ENCODE measurements at places on chromosomes 11 and 22. TPM values are rescaled to one million over a fixed set of nuclear protein-coding genes. Genes with fewer than 3 reads are reported as not detected.

SLC7A4 gene
- 1.8 TPM for polyA plus RNA-seq

CLCF1 gene
- polyA plus RNA-seq, result 8.0 TPM

- no peak for DNase-seq
Measured at GRCh38 chr11:8684600-8685290, 2.2 kb downstream of the RPL27A start.

DNA sequence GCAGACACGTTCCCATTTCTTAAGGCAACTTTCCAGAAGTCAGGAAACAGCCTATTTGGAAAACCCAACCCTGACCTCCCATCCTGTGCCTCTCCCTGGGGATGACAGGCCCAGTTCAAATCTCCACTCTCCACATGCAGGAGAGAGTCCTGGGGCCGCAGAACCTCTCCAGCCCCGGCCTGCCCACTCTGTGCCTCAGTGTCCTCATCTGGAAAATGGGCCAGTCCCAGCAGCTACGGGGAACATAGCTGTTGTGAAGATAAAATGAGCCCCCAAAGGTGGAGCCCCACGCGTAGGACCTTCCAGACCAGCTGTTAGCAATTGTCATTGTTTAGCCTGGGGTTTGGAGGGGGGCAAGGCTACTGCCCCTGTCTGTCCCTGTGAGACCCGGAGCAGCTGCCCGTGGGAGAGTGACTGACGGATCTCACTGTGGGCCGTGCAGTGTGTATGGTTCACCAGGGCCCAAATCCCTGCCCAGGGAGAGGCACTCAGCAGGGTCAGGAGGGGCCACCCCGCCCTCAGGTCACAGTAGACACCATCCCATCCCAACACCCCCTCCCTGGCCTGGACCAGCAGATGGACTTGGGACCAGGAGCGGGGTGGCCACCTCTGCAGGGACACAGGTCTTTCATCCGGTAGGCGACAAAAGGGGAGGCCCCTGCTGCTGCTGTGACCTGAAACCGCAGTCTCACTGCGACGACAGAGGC is 145.9 kb downstream of the CTTN start:
- DNase-seq, result no peak

CDON gene
- polyA plus RNA-seq, result 29.8 TPM

- no peak for DNase-seq
Measured at GRCh38 chr22:43098356-43098755, 9.2 kb upstream of the TTLL1 start.

GRCh38 chr11:126308271-126308671 is 4.4 kb downstream of the DCPS start:
- no peak for DNase-seq

BTG4 gene
- polyA plus RNA-seq, result not detected

DNA sequence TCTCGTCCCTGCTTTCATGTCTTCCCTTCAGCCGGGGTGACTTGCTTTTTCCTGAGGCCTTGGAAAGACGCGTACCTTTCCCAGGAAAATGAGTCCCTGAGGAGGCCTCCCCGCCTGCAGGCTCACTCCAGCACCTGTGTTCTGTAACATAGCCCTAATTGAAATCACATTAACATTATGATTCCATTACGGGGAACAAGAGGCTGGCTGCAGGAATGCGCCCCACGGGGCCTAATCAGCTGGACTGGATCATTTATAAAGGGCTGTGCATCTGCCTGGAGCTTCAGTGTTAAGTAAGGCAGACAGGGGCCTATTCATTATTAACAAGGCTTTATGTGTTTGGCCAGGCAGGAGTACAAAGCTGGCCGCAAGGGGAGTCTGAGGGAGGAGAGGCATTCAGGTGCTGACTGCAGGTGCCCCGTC is 41.9 kb upstream of the TSPAN18 start:
- DNase-seq, result no peak

OR52H1 gene
- not detected for polyA plus RNA-seq

ENTHD1 gene
- polyA plus RNA-seq, result not detected

CDCA5 gene
- 22.6 TPM for polyA plus RNA-seq

- DNase-seq, result no peak
Measured at GRCh38 chr11:115611343-115611742, 107.1 kb upstream of the CADM1 start.

CD151 gene
- 225 TPM for polyA plus RNA-seq

GRCh38 chr11:94766713-94767206 is 1.4 kb upstream of the AMOTL1 start:
- DNase-seq, result no peak

GRCh38 chr11:47672283-47672730 is 29.9 kb upstream of the MTCH2 start:
- no peak for DNase-seq

- DNase-seq, result no peak
Measured at GRCh38 chr22:19844377-19845053, 10.2 kb downstream of the GNB1L start.

CARD16 gene
- 1.3 TPM for polyA plus RNA-seq

PDGFB gene
- polyA plus RNA-seq, result 14.6 TPM

DNA sequence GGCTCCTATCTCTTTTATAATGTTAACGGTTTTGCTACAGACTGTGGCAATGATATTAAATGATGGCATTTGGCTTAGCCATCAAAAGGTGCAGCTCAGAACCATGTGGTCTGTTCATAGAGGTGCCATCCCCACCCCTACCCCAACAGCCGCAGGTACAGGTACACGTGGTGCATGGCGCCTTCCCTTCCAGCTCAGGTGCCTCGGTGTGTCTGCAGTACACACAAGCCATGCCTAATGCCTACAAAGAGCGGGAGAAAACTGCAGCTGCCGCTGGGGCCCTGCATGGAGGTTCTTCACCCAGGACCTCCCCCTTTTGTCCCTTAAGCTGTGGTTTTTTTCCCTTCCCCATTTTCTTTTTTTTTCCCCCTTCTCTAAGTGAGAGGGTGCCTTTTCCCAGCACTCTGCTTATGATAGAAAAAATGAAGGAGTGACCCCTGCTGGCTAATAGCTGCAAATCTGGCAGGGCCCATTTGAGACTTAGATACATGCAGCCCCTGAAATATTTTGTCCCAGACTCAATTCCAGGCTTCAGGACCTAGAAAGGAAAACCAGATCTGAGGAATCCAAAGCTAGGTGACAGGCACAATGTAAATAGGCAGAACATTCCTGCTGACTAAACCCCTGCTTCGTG is 6.5 kb downstream of the OR52M1 start:
- no peak for DNase-seq

DNA sequence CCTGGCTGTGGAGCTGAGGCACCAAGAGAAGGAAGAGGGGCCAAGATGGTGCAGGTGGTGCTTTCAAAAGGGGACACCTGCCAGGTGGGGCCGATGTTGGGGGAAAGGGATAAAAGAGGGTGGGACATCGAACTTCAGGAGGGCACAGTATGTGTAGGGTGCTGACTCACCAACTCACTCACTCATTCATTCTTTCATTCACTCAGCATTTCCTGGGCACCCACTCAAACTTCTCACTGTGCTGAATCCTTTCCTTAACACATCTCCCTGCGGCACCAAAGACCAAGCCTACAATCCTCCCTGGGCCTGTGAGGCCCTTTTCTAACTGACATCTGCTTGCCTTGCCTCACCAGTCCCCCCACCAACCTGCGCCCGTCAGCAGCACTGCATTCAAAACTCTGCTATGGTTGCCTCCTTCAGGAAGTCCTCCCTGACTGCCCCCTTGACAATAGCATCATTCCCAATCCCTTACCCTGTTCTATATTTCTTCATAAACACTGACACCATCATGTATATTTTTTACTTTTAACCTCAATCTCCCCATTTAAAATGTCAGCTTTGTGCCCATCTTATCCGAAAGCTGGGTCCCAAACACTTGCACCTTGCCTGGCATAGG is 246.6 kb downstream of the MN1 start:
- DNase-seq, result no peak

P4HA3 gene
- polyA plus RNA-seq, result 0.56 TPM

DNA sequence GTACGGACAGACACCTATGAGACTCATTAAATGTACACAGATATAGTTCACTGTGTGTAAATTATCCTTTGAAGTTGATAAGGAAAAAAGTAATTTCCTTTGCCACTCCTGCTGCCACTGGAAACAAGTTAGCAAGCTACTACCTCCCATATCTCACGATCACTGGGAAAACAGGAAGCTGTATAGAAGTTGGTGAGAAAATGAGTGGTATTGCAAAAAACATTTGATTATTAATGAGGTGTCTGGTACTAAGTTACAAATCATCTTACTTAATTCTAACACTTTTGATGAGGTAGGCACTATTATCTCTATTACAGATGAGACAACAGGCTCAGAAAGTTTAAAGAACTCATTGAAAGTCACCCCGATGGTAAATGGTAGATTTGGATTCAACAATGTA is 68.5 kb downstream of the GAB2 start:
- no peak for DNase-seq

DNA sequence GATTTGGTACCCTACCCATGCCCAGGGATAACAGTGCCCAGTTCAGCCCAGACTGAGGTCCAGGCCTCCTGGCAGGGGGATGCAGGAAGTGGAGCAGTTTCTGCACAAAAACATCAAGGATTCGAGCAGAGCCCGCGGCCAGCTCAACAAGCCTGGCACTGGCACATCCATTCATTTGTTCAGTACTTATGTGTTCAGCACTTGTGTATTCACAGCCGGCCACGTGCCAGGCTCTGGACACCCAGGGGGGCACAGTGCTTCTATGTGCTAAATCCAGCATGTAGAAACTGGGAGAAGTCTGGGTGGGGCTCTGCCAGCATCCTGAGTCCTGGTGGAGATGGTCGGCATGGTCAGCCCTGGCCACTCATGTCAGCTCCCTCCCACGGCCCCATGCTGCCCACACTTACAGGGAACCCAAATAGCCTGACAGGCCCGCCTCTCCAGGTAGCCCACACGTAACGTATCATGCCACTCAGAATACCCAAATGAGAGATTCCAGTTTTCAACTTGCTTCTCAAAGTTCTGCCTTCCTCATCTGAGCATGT is 28.5 kb downstream of the LINC01488 start:
- no peak for DNase-seq

DNA sequence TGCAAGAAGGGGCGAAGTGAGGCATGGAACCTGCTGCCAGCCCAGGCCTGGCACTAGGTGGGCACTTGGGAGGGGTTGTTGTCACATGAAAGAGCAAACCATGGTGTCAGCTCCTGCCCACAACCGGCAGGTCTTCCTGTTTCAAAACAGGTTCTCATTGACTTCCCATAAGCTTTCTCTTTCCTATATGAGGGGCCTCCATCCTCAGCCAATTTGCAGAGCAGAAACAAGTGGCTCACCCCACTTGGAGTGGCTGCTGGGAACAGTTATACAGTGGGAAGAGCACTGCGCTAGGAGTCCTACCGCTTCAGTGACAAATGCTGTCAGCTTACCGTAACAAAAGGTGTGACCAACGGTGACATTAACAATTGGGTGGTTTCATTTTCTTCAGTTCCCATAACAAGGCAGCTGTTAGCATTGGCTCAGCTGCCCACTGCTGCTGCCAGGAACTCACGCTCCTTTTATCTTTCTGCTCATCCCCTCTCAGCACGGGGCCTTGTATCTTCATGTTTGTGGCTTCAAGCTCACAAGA is 10.2 kb upstream of the SSTR3 start:
- no peak for DNase-seq

OR2AT4 gene
- polyA plus RNA-seq, result 0.05 TPM

DNA sequence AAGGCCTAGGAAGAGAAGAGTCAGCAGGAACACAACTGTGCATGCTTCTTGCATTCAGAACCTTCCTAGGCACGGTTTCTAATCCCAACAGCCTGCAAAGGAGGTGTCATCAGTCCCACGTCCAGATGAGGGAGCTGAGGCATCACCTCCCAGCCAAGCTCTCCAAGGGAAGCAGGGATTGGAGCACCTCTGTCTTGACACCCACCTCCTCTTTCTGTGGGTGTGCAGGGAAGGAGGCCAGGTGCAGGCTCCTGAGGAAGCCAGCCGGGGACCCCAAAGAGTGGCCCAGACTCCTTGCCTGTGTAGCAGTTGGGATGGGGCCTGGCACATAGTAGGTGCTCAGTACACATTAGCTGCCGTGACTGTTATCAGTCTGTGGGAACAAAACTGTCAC is 2.0 kb downstream of the PNPLA5 start:
- DNase-seq, result no peak

DNA sequence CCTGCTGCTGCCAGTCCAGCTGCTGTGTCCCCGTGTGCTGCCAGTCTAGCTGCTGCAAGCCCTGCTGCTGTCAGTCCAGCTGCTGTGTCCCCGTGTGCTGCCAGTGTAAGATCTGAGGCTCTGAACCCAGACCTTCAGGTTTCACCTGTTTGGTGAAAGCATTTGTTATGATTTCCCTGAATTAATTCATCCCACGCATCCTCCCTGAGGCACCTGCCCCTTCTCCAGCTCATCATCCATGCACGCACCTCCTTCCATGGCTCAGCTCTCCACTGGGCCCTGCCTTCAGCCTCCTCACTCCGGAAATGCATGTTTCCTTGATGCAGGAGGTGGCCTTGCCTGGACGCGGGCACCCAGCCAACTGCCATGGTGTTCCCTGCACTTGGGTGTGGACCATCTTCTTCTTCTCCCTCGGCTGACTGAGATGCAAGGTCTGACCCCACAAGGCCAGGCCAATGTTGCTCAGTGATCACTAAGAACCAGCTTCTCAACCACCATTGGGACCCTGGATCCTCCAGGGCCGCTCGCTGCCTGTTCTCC is 788 bp downstream of the KRTAP5-10 start:
- DNase-seq, result no peak

HPX gene
- polyA plus RNA-seq, result 6.4 TPM

TBX10 gene
- not detected for polyA plus RNA-seq

GRCh38 chr11:61551634-61552033 is 29.2 kb downstream of the SYT7 start:
- DNase-seq, result no peak

GRCh38 chr11:90476442-90477007 is 253.7 kb upstream of the CHORDC1 start:
- DNase-seq, result peak; percentile 20

GRCh38 chr11:82747471-82747870 is 13.8 kb upstream of the FAM181B start:
- DNase-seq, result no peak

GRCh38 chr11:22069844-22070243 is 123.0 kb upstream of the ANO5 start:
- DNase-seq, result no peak

OR10A2 gene
- polyA plus RNA-seq, result not detected

TRIM49 gene
- polyA plus RNA-seq, result not detected

DNA sequence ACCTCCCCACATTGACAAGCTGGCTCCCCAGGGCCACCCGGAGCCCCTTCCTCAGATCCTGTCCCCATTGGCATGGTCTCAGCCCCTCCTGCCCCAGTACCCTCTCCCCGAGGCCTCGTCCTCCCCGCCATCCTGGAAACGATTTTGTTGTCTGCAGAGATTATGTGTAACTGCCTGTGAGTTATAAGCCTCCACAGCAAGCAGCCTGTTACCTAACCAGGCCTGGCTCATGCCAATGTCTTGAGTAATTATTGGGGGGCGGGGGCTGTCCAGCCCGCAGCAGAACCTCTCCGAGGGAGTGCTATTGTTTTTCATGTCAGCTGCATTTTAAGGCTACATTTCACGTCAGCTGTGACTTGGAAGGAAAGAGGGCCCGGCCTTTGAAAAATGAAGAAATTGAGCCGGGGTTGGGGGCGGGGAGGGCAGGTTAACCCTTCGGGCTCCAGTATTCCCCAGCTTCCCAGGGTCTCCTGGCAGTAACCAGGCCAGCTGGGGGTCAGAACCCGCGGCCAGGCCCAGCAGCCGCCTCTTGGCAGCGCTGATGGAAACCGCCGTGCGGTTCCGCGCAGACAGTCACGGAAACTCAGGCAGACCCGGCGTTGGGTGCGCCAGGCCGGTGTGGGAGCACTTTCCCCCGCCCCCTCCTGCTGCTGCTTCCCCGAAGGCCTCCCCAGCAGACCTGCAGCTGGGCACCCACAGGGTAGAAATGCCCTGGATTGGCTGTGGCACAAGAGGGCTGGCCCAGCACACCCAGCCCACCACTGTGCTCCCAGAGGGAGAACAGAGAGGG is 59.5 kb downstream of the CDKN1C start:
- peak; percentile 83 for DNase-seq
